ENCODE measurements at places on chromosomes 7 and 10.

DNA sequence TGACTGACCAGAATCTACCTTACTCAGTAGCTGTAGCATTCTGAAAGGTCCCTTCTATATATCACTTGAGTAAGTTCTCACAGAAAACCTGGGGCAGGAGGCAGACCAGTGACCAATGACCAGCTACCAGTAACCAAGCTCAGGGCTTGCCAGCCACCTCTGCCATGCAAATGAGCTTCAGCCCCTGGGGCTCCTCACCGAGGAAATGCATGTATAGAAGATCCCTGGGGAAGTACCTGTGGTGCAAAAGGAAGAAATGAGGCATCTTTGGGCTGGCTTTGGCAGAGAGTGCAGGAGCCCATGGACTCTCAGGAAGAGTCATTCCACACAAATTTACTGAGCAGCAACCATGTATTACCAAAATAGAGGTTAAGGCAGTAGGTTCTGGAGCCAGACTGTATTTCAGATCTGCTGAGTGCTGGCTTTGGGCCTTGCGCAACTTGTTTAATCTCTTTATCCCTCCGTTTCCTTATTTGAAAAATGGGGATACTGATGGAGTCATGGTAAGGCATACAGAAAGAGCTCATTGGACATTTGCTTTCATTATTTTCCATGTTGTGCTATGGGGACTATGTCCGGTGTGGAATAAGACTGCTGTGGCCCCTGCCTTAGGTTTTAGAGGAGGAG lies 41.1 kb upstream of the FAM204A start:
- DNase-seq, result no peak

DNA sequence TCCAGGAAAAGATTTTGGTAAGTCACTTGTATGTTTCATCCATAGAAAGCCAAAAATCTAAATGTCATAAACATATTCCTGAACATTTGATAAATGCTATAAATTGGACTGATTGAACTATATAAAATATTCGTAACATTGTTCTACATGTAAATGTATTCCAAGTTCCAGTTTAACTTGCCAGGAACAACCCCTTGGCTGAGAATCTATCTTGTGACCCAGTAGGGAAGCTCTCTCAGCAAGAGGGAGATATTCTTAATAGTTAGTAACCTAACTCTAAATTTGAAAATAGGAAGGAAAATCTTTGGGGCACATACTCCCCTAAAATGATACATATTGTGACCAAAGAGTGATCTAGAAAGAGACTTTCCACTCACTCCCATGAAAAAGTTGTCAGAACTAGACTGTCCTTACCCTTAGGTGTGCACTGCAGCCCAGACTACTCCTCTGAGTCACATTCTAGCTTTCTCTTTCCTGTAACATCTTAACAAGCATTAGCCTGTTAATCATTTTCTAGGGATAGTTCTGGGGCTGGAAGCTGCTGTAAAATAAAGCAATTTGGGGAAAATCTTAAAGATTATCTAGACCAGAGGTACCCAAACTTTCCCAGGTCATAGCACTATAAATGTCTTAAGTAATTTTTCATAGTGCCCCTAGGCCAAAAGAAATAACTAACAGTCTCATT lies 73.7 kb upstream of the SKAP2 start:
- DNase-seq, result no peak

- peak; percentile 18 for DNase-seq
These were observed 220.2 kb downstream of the DGKI start for GRCh38 chr7:137626469-137627067.

DNA sequence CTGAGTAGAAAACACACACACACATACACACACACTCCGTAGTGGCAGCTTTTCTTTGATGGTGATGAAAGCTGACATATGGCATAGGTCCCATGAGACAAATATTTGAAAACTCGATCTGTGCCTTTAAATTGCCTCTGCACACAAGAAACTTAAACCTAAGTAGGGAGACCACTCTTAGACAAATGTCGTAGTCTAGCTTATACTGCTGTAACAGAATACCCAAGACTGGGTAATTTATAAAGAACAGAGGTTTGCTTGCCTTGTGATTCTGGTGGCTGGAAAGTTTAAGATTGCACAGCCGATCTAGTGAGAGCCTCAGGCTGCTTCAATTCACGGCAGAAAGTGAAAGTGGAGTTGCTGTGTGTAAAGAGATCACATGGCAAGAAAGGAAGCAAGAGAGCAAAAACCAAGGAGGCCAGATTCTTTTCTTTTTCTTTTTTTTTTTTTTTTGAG lies 489.4 kb upstream of the SORCS1 start:
- no peak for DNase-seq

- no peak for DNase-seq
These were observed 1.5 kb upstream of the OAT start for GRCh38 chr10:124420254-124420653.

DNA sequence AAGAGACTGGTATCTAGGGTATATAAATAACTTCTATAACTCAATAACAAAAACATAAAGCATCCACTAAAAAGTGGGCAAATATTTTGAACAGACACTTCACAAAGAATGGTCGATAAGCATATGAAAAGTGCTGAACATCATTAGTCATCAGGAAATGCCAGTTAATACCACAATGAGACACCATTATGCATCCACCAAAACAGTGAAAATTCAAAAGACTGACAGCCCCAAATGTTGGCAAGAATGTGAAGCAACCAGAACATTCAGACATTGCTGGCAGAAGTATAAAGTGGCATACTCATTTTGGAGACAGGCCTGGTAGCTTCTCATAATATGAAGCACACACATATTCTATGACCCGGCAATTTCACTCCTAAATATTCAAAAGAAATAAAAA lies 26.5 kb upstream of the GSAP start:
- peak; percentile 78 for DNase-seq
